ENCODE measurements at places on chromosomes 3 and 15.

GRCh38 chr3:53740956-53741355, 105.3 kb downstream of the CHDH start:
- no peak for DNase-seq

GRCh38 chr3:169148448-169149348, 514.8 kb downstream of the MECOM start:
- no peak for DNase-seq

- DNase-seq = no peak
Observed at GRCh38 chr3:149468504-149469212, 5.8 kb upstream of the TM4SF4 start.

GRCh38 chr3:179450261-179450701, 989 bp downstream of the GNB4 start:
- DNase-seq = no peak

DNA sequence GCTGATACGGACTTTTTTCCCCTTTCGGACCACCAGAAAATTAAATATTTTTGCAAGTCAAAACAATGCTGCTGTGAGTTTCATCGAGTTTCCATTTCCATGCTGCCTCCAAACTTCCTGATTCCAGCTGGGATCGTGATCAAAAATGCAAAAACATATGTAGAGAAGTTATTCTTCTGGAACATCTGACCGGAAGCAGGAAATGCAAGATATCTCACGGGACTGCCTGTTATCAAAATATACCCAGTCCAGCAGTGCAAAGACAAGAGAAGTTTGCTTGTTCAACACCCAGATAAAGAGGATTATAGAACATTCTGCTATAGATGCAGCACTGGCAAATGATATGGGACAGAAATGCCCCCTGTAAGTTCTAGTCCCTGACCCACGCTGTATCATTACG, 726.7 kb upstream of the NR2F2 start:
- no peak for DNase-seq

GRCh38 chr3:106420628-106421027, 551.8 kb upstream of the CBLB start:
- DNase-seq = no peak

DNA sequence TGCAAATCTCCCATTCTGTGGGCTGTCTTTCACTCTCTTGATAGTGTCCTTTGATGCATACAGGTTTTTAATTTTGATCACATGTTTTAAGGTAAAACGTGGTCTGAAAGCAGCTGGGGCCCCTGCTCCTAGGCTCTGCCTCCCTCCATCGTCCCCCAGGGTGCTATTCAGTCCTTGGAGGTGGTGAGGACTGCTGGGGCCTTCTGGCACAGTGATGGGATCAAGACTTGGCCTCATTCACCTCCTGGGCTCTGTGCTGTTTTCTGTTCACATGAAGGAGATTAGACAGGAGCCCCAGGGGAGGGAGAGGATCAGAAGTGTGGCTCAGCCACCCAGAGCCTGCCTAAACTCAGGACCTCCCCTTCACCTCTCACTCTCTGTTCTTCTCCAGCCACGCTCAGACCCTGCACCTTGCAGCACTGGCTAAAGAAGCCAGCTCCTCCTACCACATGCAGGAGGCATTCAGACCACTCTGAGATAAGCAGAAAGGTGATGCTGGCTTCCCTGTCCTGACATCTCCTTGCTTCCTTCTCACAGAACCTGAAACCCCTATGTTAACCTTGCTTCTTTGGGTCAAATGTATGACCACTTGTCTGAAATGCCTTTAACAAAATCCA, 43.9 kb downstream of the PAQR5 start:
- DNase-seq = no peak

DNA sequence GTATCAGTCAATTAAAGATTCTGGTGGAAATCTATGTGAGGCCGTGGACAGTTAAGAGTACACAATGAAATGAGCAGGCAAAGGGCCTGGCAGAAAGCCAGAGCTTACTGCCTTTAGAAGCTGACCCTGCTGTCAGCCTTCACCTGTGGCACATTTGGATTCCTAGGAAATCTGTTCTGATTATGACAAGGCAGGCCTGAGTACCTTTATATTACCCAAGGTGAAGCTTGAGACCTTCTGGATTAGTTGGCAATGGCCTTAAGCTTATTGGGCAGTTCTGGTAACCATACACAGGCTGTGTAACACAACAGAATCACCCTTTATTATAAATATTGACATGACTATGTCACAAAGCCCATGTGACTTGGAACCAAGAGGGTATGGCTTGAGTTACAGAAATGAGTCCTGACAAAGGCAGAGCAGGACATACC, 43.2 kb downstream of the NBEAL2 start:
- no peak for DNase-seq

GRCh38 chr15:81323559-81323943, 390 bp downstream of the STARD5 start:
- DNase-seq = no peak

DNA sequence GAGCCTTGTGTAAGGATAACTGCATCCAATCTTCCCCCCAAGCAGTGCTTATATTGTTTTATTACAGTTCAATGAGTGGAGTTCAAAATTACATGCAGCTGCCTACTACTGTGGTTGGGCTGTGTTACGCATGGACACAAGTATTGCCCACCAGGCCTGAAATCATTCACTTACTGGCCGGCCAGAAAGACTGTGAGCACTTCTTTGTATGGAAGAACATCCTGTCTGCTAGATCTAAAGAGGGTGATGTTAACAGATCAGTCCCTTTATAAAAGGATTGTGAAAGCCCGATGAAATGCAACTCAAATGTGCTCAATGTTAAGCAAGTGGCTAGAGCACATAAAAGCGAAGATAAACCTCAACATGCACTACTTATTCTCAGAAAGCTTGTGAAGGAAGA, 132.5 kb downstream of the FOXP1 start:
- DNase-seq = no peak

Measured in omental fat pad (tissue), 4 donors.